Left ventricle myocardium inferior (tissue), 1 donor: ENCODE measurements at places on chromosomes 16 and 17. TPM values are rescaled to one million over a fixed set of nuclear protein-coding genes. Genes with fewer than 3 reads are reported as not detected.

DNA sequence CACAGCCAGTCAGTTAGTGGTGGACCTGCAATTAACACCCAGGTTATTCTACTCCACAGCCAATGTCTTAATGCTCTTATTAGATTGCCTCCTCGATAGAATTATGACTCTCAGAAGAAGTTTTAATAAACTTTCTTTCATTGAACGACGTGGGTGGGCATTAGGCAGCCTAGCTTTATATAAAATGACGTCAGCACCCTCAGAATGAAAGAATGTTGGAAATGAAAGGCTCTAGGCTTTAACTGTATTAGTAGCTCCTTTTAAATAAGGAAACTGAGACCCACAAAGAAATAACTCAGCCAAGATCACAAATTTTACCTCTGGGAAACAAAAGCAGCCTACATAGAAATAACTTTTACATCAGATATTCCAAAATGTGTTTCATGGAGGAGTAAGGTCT lies 91.3 kb upstream of the CLEC3A start:
- H3K36me3 ChIP-seq = no peaks in the 10 kb centered on the region
- H3K27me3 ChIP-seq = no peaks in the 10 kb centered on the region
- H3K4me3 ChIP-seq = no peak overlapping the region
- H3K27ac ChIP-seq = no peak overlapping the region
- H3K4me1 ChIP-seq = no peaks in the 10 kb centered on the region

- no peaks in the 10 kb centered on the region for H3K36me3 ChIP-seq
- no peaks in the 10 kb centered on the region for H3K4me1 ChIP-seq
- DNase-seq = no peak
- no peak overlapping the region for H3K27ac ChIP-seq
Measured at GRCh38 chr17:35947156-35947585, 3.7 kb upstream of the LYZL6 start.

- H3K27ac ChIP-seq = peak overlapping the region; percentile 94
- peak; percentile 65 for DNase-seq
- peak overlapping the region; percentile 91 for H3K4me3 ChIP-seq
- H3K27me3 ChIP-seq = no peaks in the 10 kb centered on the region
- H3K4me1 ChIP-seq = peaks cover 74% of the 10 kb centered on the region
Measured at GRCh38 chr17:57085448-57086068, 512 bp downstream of the AKAP1 start.

GRCh38 chr17:77119668-77120301 lies 21.0 kb upstream of the SEC14L1 start:
- no peak for DNase-seq
- H3K4me1 ChIP-seq = peaks cover 92% of the 10 kb centered on the region
- peak overlapping the region; percentile 92 for H3K27ac ChIP-seq
- no peaks in the 10 kb centered on the region for H3K27me3 ChIP-seq

DNA sequence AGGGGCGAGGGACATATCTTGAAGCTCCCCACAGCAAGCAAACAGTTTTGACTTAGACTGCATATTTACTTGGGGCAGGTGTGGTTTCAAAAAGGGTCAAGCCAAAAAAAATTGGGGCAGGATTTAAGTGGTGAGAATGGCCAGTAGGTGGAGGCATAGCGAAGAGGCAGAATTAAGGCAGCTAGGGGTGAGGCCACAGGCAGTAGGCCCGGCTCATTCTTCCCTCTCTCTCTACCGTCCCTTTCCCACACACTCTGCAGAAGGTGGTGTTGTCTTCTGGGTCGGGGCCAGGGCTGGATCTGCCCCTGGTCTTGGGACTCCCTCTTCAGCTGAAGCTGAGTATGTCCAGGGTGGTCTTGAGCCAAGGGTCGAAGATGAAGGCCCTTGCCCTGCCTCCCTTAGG lies 2.6 kb downstream of the SHBG start:
- H3K27me3 ChIP-seq = no peaks in the 10 kb centered on the region
- no peaks in the 10 kb centered on the region for H3K36me3 ChIP-seq
- DNase-seq = no peak
- H3K4me3 ChIP-seq = no peak overlapping the region
- H3K27ac ChIP-seq = no peak overlapping the region

GRCh38 chr17:31486351-31487062 lies 95.0 kb downstream of the RAB11FIP4 start:
- no peaks in the 10 kb centered on the region for H3K36me3 ChIP-seq
- DNase-seq = no peak
- peaks cover 40% of the 10 kb centered on the region for H3K4me1 ChIP-seq
- peak overlapping the region; percentile 74 for H3K4me3 ChIP-seq

- no peaks in the 10 kb centered on the region for H3K27me3 ChIP-seq
- DNase-seq = peak; percentile 63
- peak overlapping the region; percentile 95 for H3K27ac ChIP-seq
- peaks cover 87% of the 10 kb centered on the region for H3K4me1 ChIP-seq
Measured at GRCh38 chr17:79026376-79027273, 2.7 kb downstream of the C1QTNF1 start.

- no peak overlapping the region for H3K4me3 ChIP-seq
- no peak overlapping the region for H3K27ac ChIP-seq
- peak; percentile 66 for DNase-seq
- no peaks in the 10 kb centered on the region for H3K27me3 ChIP-seq
- no peaks in the 10 kb centered on the region for H3K36me3 ChIP-seq
Measured at GRCh38 chr17:29219378-29220047, 27.1 kb upstream of the CRYBA1 start.

DNA sequence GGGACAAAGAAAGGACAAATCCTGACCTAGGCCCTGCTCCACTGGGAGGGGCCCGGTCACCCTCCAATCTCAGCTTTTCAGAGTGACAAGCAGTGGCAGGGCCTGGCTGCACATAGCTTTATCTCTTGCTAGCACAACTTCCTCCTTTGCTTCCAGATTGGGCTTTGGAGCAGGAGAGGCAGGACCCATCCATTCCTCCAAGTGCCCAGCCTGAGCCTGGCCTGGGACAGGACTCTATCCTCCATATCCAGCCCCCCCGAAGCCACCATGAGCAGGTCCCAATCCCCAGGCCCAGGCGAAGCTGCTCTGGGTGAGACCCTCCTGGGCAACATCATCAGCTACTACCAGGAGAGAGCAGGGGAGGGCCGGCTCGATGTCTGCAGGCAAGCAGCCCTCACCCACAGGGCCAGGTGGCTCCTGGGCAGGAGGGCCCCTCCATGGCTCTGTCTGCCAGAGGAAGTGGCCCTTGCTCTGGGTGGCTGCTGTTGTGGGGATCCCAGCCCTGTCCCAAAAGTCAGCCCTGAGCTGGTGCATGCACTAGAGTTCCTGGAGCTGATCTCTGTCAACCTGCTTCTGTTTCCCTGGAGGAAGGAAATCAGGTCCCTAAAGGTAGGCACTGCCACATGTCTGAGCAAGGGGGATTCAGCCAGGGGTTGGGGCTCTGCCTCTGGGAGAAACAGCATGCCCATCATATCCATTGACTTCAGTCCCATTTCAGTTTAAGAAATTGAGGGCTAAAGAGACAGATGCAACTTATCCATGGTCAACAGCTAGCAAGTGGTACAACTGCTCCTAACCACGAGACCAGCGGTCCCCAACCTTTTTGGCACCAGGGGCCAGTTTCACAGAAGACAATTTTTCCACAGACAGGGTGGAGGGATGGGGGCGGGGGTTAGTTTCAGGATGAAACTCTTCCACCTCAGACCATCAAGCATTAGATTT lies 58.9 kb downstream of the TK2 start:
- peaks cover 17% of the 10 kb centered on the region for H3K4me1 ChIP-seq
- H3K4me3 ChIP-seq = no peak overlapping the region
- no peaks in the 10 kb centered on the region for H3K36me3 ChIP-seq
- H3K27me3 ChIP-seq = no peaks in the 10 kb centered on the region
- no peak for DNase-seq
- no peak overlapping the region for H3K27ac ChIP-seq

GRCh38 chr16:88009563-88010342 lies 58.5 kb downstream of the BANP start:
- H3K27ac ChIP-seq = no peak overlapping the region
- no peak for DNase-seq
- H3K36me3 ChIP-seq = peaks cover 56% of the 10 kb centered on the region

- peak overlapping the region; percentile 68 for H3K27ac ChIP-seq
- H3K36me3 ChIP-seq = no peaks in the 10 kb centered on the region
- H3K27me3 ChIP-seq = no peaks in the 10 kb centered on the region
- peak overlapping the region; percentile 6 for H3K4me3 ChIP-seq
Measured at GRCh38 chr16:70432723-70433457, 6.0 kb downstream of the ST3GAL2 start.

- no peaks in the 10 kb centered on the region for H3K36me3 ChIP-seq
- DNase-seq = no peak
- peak overlapping the region; percentile 1 for H3K27ac ChIP-seq
- H3K27me3 ChIP-seq = no peaks in the 10 kb centered on the region
Measured at GRCh38 chr16:64864232-64864809, 257.5 kb downstream of the CDH11 start.

- no peak for DNase-seq
- H3K27me3 ChIP-seq = peaks cover 29% of the 10 kb centered on the region
- H3K36me3 ChIP-seq = no peaks in the 10 kb centered on the region
- H3K4me1 ChIP-seq = peaks cover 9% of the 10 kb centered on the region
- H3K4me3 ChIP-seq = no peak overlapping the region
Measured at GRCh38 chr17:73724341-73724740, 80.1 kb upstream of the SDK2 start.

DNA sequence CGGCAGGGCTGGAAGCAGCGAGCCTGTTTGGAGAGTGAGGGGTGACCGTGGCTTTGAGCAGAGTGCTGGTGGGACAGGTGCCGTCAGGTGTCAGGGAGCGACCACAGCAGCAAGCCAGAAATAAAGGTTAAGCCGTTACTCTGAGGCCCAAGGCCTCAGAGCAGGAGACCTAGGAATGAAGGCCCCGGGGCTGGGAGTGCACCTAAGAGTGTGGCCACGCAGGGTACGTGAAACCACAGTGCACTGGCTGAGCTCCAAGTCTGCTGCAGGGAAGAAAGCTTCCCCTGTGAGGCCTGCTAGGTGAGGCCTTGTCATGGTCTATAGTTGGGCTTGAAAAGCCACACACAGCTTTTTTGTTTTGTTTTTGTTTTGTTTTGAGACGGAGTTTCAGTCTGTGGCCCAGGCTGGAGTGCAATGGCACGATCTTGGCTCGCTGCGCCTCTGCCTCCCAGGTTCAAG lies 8.7 kb downstream of the CLUAP1 start:
- no peaks in the 10 kb centered on the region for H3K4me1 ChIP-seq
- peaks cover 96% of the 10 kb centered on the region for H3K36me3 ChIP-seq
- no peak for DNase-seq
- no peaks in the 10 kb centered on the region for H3K27me3 ChIP-seq
- H3K27ac ChIP-seq = no peak overlapping the region
- no peak overlapping the region for H3K4me3 ChIP-seq

- no peaks in the 10 kb centered on the region for H3K27me3 ChIP-seq
- DNase-seq = no peak
- H3K4me1 ChIP-seq = no peaks in the 10 kb centered on the region
- H3K4me3 ChIP-seq = no peak overlapping the region
- H3K27ac ChIP-seq = no peak overlapping the region
Measured at GRCh38 chr17:71192039-71192555, 928.7 kb upstream of the SOX9 start.

- peaks cover 8% of the 10 kb centered on the region for H3K4me1 ChIP-seq
- no peak for DNase-seq
Measured at GRCh38 chr17:72343911-72344310, 223.1 kb downstream of the SOX9 start.

GRCh38 chr17:66343531-66344078 lies 41.2 kb downstream of the PRKCA start:
- H3K4me1 ChIP-seq = peaks cover 46% of the 10 kb centered on the region
- H3K27ac ChIP-seq = no peak overlapping the region
- no peaks in the 10 kb centered on the region for H3K27me3 ChIP-seq
- H3K4me3 ChIP-seq = no peak overlapping the region
- DNase-seq = no peak
- no peaks in the 10 kb centered on the region for H3K36me3 ChIP-seq

DNA sequence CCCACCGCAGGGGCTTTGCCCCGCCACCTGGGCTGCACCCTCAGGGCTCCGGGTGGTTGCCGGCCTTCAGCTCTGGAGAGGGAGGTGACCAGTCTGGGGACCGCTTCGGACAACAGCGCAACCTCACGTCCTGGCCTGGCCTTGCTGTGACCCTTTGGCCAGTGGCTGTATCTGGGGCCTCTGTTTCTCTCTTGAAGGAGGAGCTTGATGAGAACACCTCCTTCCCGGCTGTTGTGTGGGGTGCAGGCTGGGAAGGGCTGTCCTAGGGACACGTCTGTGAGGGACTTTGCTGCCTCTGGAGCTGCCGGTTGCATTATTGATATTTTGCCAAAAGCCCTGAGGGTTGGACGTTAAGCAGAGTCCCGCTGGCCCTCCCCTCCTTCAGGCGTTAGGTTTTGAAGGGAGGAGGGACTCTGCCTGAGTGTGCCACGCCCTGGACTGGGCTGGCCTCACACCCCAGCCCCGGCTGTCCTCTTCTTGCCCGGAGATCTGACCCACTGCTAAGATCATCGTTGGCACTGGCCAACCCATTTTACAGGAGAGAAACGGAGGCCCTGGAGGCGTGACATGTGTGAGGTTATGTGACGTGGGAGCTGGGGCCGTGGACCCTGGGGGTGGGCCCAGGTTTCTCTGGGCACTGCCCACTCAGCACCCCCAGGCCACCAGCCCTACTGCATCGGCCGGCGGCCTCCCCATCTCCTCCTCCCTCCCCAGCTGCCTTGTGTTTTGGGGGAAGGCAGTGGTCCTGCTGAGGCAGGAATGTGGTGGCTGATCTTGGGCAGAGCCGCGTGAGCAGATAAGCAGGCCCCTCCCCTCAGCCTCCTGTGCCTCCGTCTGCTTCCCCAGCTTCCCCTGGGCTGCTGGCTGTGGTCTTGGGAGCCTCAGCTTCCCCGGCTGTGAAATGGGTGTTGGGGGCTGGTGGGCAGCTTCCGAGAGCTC lies 8.5 kb downstream of the ZFPM1 start:
- no peak for DNase-seq
- H3K27ac ChIP-seq = no peak overlapping the region
- peaks cover 22% of the 10 kb centered on the region for H3K4me1 ChIP-seq
- H3K4me3 ChIP-seq = no peak overlapping the region

DNA sequence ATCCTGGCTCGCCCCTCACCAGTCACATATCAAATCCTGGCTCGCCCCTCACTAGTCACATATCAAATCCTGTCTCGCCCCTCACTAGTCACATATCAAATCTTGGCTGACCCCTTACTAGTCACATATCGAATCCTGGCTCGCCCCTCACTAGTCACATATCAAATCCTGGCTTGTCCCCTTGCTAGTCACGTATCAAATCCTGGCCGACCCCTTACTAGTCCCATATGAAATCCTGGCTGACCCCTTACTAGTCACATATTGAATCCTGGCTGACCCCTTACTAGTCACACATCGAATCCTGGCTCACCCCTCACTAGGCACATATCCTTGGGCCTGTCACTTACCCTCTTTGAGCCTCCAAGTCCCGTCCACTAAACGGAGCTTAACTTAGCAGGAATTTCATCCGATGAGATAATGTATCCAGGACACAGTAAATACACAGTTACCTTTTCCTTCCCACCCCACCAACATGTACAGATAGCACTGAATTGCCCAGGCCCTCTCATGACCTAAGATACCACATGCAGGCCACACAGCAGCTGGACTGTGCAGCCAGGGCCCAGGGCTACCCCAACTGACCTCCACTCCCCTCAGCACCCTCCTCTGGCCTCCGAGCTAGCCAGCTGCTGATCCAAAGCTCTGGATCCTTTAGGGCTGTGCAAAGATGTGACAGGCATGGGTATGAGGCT lies 157.8 kb upstream of the RPH3AL start:
- H3K4me1 ChIP-seq = peaks cover 41% of the 10 kb centered on the region
- no peaks in the 10 kb centered on the region for H3K27me3 ChIP-seq
- no peak overlapping the region for H3K27ac ChIP-seq
- no peaks in the 10 kb centered on the region for H3K36me3 ChIP-seq

The PYCARD gene
- total RNA-seq = 5.3 TPM

The KRTAP9-2 gene
- not detected for total RNA-seq

The SOCS1 gene
- total RNA-seq = 2.9 TPM

The GNG13 gene
- not detected for total RNA-seq

The KRTAP16-1 gene
- total RNA-seq = not detected

The CNTD1 gene
- not detected for total RNA-seq

The COG4 gene
- 43.7 TPM for total RNA-seq

The CD300LB gene
- not detected for total RNA-seq

The CA5A gene
- total RNA-seq = not detected
